ENCODE measurements at places on chromosomes 7 and 10.

- DNase-seq: peak; percentile 81
These were observed 5.9 kb downstream of the MGMT start for GRCh38 chr10:129472696-129473555.

DNA sequence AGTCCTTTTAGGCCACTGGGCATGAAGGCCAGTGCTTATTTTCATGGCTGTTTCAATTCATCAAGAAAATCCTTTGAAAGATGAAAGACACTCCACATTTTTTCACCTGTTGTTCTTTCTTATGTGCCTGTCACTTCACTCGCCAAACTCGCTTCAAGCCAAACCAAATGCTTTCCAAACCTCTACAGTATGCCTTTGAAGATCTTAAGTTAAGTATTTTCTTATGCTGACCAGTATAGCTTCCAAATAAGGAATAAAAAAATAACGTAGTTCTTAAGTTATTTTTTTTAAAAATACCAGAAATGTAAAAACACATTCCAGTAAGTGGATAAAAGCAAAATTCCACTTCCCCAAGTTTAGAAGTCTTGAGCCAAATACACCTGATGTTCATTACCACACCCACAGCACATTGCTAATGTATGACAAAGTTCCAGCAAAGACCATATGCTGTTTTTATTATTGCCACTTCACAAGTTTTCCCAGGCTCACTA lies 186.1 kb downstream of the MTERF1 start:
- DNase-seq: no peak

DNA sequence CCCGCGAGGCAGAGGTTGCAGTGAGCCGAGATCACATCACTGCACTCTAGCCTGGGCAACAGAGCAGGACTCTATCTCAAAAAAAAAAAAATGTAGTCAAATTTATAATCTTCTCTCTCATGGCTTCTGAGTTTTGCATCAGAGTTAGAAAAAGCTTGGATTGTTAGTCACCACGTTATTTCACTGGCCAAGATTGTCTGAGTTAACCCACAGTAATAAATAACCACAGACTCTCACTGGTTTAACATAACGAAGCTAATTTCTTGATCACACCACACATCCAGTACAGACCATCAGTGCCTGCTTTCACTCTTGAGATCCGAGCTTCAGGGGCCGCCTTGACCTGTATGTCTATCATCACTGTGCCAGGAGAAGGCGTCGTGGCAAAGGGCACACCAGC lies 116.8 kb upstream of the JCAD start:
- no peak for DNase-seq

DNA sequence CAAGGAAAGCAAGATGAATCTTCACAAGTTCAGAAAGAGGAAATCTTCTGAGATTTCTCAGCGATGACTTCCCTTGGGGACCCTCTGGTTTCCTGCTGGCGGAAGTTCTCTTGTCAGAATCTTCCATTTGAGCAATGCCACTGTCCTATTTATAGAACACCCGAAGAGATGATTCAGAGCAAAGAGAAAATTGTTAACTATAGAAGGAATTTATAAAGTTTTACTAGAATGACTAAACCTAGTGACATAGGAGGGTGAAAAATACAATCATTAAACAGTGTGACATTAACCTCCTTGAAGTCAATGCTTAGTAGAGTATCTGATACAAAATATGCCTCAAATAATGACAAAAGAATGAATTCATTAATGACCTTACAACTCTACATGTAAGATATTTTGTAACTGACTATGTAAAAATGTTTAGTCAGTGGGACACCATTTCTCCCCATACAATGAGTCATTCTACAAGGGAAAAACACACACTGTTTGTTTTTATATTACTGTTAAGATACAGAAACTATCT lies 206.5 kb upstream of the CNTNAP2 start:
- no peak for DNase-seq

DNA sequence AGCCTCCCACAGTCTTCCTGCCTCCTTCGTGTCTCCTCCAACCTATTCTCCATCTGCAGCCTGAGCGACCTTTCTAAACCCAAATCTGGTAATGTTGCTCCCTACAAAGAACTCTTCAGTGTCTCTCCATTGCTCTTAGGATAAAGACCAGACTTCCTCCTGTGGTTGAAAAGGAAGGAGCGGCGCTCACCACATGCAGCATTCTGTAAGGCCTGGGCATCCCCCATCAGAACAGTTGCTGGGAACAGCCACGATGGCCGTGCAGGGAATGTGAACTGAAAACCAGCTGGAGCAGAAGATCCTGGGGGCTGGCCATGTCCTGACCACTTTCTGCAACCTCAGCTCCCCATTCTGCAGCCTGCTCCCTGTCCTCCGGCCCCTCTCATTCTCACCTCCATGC lies 237.8 kb upstream of the ZMIZ1 start:
- no peak for DNase-seq

- no peak for DNase-seq
These were observed 103.1 kb downstream of the INHBA start for GRCh38 chr7:41599760-41600159.

DNA sequence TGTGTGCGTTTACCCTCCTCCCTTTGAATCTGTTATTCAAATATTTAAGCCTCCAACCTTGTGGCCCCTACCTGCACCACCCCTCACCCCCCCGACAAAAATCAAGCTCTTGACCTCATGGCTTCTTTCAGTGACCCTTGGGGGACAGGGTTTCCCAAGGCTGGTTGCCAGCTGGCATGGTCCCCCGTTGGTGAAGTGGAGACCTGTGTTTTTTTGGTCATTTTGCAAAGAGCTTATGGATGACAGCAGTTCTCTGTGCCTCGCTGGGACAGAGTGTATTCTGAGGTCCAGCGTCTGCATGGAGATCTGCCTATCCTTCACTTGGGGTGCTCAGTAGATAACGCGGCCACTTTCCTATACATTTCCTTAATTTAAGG lies 111.0 kb downstream of the TCF7L2 start:
- DNase-seq: no peak

DNA sequence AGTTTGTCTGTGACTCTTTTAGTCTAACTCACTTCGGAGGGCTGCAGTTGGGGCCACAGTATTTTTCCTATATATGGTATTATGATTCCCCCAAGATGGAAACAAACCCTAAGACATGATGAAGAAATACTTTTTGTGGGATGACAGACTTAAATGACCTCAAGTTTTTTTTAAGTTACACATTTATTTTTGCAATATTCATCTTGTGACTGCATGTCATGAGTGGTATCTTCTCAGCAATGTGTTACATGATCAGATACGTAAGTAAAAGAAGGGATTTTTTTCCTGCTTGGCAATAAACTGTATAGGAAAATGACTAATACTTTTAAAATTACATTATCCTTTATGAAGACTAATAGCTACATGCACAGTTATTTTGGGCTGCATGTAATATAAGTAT lies 57.8 kb downstream of the OR13A1 start:
- DNase-seq: no peak

GRCh38 chr10:30662814-30663213 lies 33.3 kb upstream of the LYZL2 start:
- no peak for DNase-seq
